ENCODE measurements at places on chromosomes 2 and 18. TPM values are rescaled to one million over a fixed set of nuclear protein-coding genes. Genes with fewer than 3 reads are reported as not detected.

Gene GDF7
- under 0.01 TPM for total RNA-seq

GRCh38 chr2:241489733-241490680 is 18.4 kb downstream of the STK25 start:
- no peak for DNase-seq

GRCh38 chr2:190759749-190760213 is 110.9 kb downstream of the NAB1 start:
- DNase-seq: peak; percentile 65

GRCh38 chr2:74585406-74586185 is 31.1 kb downstream of the DOK1 start:
- no peak for DNase-seq

DNA sequence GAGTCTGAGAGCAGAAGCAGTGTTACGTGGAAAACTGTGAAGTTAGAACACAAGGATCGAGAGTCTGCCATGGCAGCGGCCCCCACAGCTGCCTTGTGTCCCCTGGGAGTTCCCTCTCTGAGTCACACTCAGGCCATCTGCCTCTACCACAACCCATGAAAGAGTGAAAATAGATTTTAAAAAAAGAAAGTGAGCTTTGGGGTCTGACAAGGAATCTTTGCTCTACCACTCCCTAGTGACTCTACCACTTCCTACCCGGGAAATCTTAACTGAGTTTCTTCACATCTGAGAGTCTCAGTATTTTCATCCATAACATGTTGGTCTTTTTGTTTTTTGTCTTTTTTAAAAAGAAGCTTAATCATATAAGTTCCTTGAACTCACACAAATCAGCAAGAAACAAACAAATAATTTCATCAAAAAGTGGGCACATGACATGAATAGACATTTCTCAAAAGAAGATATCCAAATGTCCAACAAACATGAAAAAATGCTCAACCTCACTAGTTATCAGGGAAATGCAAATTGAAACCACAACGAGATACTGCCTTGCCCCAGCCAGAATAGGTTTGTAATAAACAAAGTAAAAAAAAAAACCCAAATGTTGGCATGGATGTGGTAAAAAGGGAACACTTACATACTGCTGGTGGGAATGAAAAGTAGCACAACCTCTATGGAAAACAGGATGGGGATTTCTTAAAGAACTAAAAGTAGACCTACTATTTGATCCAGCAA is 2.4 kb upstream of the MSGN1 start:
- DNase-seq: no peak
